Inflammatory macrophage (primary cell): ENCODE measurements at places on chromosomes 12 and 14.

DNA sequence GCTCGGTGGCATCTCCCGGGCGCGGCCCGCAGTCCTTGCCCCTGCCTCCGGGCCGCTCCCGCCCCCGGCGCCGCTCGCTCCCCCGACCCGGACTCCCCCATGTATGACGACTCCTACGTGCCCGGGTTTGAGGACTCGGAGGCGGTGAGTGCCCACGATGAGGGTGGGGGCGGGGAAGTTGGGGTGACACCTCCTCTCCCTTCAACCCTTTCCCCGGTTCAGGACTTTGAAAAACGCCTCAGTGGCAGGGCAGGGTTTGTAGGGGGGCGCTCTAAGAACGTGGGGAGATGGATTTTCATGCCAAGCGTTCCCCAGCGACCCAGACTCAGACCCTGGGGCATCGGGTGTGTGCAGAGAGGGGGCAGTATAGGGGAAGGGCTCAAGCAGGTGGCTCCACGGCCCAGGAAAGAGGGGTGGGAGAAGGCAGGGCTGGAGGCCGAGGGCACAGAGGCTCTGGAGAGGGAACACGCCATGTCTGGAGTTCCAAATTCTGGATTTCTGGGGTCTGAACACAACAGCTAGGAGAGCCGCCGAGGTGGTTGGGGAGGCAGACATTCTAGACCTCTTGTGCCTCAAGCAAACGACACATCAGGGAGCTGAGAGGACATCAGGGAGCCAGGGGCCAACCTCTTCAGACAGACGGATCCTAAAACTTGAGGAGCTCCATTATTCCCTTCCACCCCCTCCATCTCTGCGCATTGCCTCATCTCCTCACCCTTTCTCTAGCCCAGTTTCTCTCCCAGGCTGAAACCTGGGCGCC lies 715 bp downstream of the CACNB3 start:
- no peak for DNase-seq

DNA sequence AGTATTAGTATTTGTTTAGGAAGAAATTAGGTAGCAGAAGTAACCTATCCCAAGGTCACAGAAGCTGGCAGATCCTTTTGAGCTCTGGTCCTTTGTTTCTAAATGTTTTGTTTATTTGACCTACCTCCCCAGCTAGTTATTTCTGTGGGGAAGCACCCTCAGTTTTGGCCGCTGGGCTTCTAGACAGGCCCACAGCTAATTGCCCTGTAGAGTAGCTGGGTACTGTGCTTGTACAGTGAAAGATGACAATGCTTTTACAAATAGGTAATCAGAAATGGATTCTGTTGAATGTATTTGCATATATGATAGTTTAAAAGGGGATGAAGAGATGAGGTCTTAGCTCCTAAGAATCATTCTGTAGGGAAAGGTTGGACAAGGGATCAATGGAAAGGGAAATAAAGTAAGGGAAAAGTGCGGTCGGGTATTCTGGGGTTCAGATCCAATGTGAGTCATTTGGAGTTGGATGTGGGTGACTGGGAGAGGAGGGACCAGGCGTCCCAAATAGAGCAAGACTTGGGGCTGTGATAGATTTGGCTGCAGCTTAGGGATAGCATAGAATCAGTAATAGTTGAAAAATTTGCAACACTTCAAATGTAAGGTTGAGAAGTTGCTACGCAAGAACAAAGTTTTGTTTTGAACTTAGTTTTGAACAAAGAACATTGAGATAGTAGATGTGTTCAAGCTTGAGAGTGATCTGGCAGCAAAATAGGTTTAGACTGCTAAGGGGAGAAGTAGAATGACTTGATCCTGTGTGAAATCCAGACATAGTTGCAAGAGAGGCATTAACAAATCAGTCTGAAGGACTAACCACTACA lies 3.6 kb downstream of the NUDT4 start:
- DNase-seq = no peak

- no peak for DNase-seq
Measured at GRCh38 chr12:105274571-105274970, 38.6 kb upstream of the APPL2 start.

DNA sequence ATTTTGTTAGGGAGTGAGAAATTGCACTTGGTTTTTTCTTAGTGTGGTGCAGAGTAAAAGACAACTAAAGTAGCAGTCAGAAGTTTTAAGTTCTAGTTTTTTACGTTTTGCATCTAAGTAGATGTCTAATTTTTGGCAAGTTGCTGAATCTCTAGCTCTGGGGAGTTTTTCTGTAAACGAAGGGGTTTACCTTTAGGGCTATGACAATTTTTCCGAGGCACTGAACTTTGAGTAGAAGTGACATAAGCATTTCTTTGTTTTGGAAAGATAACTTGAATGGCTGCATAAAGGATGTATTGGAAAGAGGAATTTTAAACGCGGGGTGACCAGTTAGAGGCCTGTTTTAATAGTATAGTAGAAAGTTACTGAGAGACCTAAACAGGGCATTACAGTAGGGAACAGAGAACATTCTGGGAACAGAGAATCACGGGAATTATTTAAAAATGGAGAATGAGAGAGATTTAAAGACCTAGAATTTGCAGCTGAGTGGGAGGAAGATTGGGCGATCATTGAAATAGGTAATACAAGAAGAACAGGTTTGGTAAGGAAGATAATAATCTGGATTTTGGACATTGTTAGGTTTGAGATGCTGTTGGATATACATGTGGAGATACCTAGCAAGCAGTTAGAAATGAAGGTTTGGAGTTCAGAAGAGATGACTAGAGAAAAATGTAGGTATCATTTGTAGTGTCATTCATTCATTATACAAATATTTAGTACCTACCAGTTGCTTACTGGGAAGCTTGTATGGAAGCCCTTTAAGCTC lies 1.2 kb downstream of the ZNF410 start:
- DNase-seq = no peak

- DNase-seq = no peak
Measured at GRCh38 chr12:19597167-19598026, 158.1 kb downstream of the AEBP2 start.

GRCh38 chr12:50240792-50241114 lies 42.6 kb downstream of the LIMA1 start:
- DNase-seq = no peak

DNA sequence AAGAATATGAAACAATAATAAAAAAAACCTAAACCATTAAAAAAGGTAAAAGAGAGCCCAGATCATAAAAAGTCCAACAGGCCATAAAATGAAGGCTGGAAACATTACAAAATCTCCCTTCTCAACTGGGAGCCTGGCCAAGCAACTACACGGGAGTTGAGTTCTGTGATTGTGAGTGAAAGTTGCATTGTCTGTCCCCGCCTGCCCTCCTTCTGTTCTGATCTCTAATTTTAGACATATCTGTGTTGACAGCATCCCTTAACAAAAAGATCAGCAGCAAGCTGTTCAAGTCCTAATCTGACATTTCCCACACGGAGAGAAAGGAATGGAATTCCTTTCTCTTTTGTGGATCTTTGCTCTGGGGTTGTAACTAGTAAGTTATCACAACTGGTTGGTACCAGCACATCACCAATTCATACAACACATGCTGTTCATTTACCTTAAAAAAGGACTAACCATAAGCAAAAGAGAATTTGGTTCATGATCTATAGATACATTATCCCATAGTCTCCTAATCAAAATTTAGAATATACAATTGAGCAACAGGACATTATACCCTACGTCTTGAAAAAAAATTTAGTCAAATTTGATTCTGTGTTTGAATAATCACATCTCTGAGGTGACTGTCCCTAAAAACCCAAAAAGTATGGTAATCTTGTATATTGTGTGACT lies 205.1 kb upstream of the GZMB start:
- no peak for DNase-seq

DNA sequence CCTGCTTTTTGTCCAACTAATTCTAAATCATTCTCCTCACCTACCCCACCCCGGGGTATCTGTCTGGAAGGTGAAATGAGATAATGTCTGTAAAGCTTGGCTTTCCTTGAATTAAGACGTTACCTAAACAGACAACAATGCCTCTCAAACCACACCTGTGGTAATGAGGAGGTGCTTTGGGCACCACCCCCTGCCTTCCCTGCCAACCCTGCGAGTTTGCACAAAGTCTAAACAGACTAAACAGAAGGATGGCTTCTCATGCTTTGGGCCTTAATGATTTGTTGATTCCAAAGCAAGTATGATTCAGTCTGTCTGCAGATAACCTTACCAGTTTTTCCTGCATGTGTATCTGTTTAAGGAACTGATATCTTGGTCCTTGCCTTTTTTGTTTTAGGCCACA lies 82.4 kb downstream of the ZFC3H1 start:
- no peak for DNase-seq

DNA sequence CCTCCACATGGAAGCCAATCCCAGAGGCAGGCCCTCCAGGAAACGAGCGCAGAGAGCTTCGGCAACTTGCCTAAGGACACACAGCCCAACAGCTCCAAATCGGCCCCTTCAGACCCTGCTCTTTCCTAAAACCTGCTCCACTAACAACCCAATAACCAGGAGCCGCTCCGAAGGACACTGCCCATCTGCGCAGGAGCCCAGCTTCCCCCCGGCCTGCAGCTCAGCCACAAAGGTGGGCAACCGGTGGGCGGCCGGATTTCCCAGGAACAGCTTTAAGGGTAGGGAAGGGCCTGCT lies 13.6 kb downstream of the RAB35 start:
- DNase-seq = no peak

DNA sequence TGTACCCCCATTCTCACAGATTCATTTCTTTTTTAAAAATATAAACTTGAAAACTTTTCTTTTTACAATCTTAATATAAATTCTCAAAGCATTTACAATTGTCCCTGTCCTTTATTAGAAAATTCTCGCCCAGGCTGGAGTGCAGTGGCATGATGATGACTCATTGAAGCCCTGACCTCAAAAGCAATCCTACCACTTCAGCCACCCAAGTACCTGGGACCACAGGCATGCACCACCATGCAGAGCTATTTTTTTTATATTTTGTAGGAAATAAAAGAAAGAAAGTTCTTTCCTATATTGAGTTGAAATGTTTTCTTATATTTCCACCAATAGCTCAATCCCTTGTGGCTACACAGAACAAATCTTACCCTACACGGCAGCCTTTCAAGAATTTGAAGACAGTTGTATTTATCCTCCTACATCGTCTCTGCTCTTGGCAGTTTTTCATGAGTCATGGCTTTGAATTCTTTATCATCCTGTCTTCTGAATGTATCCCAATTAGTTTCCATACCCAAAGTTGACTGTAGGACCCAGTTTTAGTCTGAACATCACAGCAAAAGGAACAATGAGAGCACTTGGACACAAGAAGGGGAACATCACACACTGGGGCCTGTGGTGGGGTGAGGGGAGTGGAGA lies 52.4 kb downstream of the SYT1 start:
- DNase-seq = no peak

DNA sequence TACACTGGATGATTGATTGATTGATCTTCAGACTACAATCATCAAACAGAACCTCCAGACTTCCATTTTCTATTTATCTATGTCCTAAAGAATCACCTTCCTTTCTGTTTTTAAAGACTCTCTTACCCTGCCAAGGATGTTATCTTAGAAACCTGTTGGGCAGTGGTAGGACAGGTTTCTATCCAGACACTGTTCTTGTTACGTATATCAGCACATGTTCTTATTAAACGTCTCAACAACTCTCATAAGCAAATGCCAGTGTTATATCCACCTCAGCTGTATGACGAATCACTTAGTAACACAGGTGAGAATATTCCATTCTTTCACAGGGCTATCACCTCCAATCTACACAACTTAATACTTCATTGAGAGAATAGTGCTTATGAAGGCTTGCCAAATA lies 40.2 kb upstream of the RPL10L start:
- no peak for DNase-seq

DNA sequence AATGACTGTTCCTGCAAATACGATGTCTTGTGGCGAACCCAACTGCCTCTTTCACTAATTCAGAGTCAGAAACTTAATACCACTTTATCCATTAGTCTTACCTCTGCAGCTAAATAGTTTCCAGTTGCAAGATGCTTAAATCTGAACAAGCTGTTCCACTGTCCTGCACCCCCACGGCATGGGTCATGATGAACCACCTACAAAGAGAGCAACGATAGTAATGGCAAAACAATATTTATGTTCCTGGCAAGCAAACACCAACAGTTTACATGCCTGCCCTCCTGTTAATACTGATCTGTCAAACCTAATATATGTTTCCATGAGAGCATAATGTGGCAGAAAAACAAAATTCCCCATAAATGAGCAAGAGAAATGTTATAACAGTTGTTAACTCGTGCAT lies 121.9 kb downstream of the ITPR2 start:
- DNase-seq = no peak

DNA sequence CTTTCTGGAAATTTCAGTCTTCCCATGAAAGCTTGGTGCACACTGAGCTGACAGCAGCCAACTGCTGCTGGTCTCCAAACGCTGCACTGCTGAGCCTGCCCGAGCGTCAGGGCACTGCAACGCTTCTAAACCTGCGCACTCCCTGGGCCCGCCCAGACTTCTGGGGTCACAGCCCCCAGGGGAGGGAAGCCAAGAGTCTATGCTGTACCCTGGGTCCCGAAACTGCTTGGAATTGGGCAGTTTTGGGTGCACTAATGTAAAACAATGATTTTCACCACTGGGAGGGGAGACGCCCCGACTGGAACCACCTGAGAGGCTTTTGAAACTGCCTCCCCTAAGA lies 32.0 kb downstream of the CCDC92 start:
- DNase-seq = no peak

DNA sequence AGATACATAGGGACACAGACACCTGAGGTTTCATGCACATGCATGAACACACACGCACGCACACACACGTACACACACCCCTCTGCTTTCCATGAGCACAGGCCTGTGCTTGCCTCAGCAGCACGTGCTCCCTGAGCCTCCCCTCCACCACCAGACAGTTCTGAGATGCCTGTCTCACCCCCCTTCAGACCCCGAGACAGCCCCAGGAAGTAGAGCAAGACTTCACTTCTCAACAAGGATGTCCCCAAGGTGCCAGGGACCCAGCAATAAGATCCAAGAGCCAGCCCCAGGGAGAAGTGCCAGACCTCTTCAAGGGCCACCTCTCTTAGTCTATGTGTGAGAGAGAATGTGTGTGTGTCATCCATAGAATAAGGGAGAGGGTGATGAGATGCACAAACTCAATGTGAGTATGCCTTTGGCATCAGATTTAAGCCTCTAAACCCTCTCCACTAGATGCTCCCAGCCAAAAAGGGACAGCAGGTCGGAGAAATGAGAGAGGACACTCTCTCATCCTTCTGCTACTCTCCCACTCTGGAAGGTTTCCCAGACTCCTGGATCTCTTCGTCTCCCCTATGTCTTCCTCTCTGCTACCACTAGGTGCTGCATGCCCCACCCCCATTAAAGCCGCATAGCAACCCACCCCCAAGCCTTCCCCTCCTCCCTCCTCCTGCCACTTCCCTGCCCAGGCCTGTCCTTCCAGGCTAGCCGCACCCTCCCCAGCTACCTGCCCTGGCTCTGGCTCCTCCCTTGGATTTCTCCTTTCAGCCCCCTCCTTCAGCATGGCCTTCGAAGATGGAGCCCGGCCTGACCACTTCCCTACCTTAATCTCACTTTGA lies 7.7 kb downstream of the RARG start:
- DNase-seq = no peak

GRCh38 chr12:32811686-32812392 lies 56.1 kb upstream of the YARS2 start:
- no peak for DNase-seq

GRCh38 chr12:2092890-2093289 lies 40.1 kb downstream of the CACNA1C start:
- no peak for DNase-seq

GRCh38 chr12:1692895-1693610 lies 2.2 kb downstream of the ADIPOR2 start:
- peak; percentile 77 for DNase-seq

- DNase-seq = no peak
Measured at GRCh38 chr12:108046650-108047049, 82.4 kb upstream of the WSCD2 start.

GRCh38 chr12:15580431-15580830 lies 208.8 kb downstream of the EPS8 start:
- no peak for DNase-seq

- no peak for DNase-seq
Measured at GRCh38 chr14:90305176-90305601, 26.6 kb downstream of the NRDE2 start.
